Upper lobe of left lung (tissue), 6 donors: ENCODE measurements at places on chromosomes 3 and 15. TPM values are rescaled to one million over a fixed set of nuclear protein-coding genes. Genes with fewer than 3 reads are reported as not detected.

GRCh38 chr3:142285083-142285517 lies 59.7 kb upstream of the GK5 start:
- H3K4me3 ChIP-seq, result no peak overlapping the region
- no peak overlapping the region for H3K27ac ChIP-seq
- no peak for DNase-seq
- no peaks in the 10 kb centered on the region for H3K27me3 ChIP-seq

DNA sequence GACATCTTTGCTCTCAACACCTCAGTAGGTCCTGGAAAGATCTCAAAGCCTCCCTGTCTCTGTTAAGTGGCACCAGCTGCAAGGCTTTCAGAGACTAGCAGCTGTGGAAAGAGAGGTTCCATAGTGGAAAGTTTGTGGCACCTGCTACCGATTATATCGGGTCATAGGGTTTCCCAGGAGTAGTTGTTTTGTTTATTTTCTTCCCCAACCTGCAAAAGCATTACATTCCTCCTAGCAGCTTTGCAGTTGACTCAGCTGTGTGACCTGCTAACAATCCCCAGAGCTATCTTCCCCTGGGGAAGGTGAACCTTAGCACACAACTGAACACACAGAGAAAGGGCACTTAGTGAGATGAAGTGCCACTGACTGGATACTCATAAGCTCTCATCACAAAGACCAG lies 598.9 kb upstream of the GRM7 start:
- no peaks in the 10 kb centered on the region for H3K36me3 ChIP-seq
- H3K4me1 ChIP-seq, result no peaks in the 10 kb centered on the region
- no peak overlapping the region for H3K27ac ChIP-seq
- no peak for DNase-seq
- no peaks in the 10 kb centered on the region for H3K27me3 ChIP-seq
- H3K4me3 ChIP-seq, result no peak overlapping the region

DNA sequence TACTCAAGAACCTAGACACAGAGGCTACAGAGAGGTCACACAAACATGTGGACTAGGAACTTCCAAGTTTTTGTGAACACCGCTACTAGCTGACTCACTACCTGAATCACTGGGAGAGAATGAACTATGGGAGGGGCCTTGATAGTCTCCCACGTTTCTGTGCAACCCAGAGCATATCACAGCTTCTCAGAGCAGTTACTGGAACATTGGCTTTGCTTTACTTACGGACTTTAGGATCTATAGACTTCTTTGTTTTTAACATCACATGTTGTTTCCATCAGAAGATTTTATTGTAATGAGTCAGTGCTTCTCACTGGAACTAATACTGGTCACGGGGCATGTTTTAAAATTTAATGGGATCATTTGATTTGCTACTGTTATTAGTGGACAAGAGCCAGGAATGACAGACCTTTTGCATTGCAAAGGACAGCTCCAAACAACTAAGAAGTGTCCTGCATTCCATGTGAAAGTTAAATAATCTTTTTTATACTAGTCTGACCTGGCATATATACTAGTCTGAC lies 35.6 kb downstream of the RTP4 start:
- no peak overlapping the region for H3K4me3 ChIP-seq
- no peak overlapping the region for H3K27ac ChIP-seq
- H3K27me3 ChIP-seq, result no peaks in the 10 kb centered on the region
- no peaks in the 10 kb centered on the region for H3K36me3 ChIP-seq
- DNase-seq, result no peak

CLDN16 gene
- total RNA-seq, result 1.7 TPM

SLC9C1 gene
- total RNA-seq, result not detected

DNA sequence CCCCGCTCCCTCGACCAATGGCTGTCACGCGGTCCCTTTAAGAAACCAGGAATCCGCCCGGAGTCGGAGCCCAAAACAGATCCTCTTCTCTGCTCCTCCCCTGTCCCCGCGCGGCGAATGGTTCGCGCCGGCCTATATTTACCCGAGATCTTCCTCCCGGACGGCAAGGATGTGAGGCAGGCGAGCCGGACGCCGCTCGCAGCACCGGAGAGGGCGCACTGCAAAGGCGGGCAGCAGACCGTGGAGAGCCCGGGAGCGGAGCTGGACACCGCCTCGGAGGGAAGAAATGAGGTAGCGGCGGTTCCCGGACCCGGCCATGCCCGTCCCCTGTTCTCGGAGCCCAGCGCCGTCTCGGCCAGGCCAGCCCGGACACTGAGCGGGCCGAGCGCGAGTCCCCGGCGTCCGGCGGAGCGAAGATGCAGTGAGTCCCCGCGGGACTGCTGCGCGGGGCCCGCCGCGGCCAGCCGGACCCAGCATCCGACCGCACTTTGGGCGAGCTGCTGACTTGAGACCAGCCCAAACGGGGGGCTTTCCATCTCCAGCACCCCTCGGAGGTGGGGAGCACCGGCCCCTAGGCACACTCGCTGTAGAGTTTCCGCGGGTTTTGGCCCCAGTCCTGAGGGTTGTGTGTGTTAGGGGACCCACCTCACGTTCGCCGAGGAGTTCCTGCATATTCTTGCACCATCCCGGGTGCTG lies at the start of gene FAM43A:
Gene FAM43A, plus strand, starts transcription at position 166 of the 696 bp plus-strand sequence. CDS start 944 bp downstream, outside the sequence.
- H3K4me3 ChIP-seq, result peak within 1 kb of the TSS; percentile 69
- DNase-seq, result peak; percentile 96
- peaks cover 61% of the 10 kb centered on the region for H3K4me1 ChIP-seq
- H3K27ac ChIP-seq, result peak within 1 kb of the TSS; percentile 85
- no peaks in the 10 kb centered on the region for H3K27me3 ChIP-seq
